Coronary artery (tissue), 2 donors: ENCODE measurements at places on chromosomes 2 and 18.

DNA sequence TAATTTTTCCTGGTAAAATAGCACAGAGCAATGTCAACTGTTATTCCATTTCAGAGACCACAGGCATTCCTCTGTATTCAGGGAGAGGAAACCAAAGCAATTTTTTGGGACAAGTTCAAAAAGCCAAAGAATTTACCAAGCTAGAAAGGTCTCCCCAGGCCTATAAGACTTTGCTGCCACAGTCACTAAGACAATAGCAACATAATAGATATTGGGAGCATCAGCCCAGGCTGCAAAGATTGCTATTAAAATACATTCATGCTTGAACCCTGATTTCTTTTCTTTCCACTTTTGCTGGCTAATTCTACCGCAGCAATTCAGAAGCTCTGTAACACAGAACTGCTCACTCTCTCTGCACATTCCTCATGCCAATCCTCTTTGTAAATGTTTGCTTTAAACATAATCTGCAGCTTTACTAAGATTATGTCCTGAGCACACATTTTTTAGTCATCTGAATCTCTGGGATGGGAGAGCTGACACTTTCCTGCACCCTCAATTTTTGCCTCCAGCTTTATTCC is 76.3 kb downstream of the CLHC1 start:
- DNase-seq, result no peak

DNA sequence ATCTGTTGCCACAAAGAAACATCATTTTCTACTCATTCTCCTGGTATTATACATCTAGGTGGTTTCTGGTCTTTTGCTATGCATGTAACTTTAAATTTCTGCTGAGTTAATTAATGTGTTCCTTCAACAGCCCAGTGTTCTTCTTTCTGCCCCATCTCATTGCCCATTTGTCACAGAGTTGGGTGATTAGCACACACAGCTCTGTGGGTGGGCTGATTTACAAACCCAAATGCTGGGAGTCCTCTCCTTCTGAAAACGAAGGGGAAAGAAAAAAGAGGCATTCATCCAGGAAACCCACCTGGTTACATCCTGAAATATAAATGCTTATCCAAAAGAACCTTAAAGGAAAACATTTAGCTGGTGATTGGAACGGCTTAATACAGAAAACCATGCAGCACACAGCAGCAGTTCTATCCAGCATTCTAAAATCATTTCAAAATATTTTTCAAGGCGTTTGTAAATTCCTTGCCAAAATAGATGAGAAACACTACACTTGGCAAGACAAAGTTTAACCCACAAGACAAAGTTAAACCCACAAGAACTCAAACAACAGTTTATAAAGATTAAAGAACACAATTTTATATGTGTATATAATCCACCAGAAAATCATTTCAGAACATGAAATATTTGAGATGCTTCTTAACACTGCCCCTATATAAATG is 177.9 kb downstream of the ANTXR1 start:
- no peak for DNase-seq

DNA sequence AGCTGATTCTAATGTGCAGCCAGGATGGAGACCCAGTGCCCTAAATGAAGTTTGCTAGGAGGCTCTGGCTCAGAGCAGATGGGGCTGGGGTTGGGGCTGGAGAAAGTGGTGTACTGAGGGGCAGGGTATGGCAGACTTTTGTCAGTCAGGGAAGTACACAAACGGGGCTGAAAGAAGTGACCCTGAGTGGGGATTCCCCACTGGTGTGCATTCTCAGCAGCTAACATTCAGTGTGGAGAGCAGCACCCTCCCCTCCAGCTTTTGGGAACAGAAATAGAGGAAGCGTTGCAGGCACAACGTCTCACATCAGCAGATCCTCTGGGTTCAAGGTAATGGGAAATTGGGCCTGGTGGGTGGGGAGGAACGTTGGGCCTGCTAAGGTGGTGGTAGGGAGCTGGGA is 89.1 kb upstream of the GCFC2 start:
- DNase-seq, result no peak

DNA sequence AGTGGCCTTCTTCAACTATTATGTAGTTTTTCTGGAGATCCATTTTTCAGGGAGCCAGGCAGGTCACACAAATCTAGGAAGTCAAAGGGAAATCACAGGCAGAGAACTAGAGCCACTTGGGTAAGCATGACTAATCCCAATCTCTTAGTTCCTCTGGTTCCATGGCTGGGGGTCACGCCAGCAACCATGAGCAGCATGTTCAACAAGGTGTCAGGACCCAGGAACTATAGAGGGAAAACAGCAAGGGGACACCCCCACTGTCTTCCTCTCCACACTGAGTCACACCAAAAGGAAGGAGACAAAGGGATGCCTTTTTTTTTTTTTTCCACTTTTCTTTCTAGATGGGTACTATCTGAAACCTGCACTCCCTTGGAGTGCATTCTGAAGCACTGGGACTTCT is 250.9 kb downstream of the OTX1 start:
- no peak for DNase-seq

GRCh38 chr18:9095297-9096006 is 7.0 kb upstream of the NDUFV2 start:
- no peak for DNase-seq

- DNase-seq, result no peak
These were observed 199.8 kb downstream of the CLIP4 start for GRCh38 chr2:29314816-29315571.

DNA sequence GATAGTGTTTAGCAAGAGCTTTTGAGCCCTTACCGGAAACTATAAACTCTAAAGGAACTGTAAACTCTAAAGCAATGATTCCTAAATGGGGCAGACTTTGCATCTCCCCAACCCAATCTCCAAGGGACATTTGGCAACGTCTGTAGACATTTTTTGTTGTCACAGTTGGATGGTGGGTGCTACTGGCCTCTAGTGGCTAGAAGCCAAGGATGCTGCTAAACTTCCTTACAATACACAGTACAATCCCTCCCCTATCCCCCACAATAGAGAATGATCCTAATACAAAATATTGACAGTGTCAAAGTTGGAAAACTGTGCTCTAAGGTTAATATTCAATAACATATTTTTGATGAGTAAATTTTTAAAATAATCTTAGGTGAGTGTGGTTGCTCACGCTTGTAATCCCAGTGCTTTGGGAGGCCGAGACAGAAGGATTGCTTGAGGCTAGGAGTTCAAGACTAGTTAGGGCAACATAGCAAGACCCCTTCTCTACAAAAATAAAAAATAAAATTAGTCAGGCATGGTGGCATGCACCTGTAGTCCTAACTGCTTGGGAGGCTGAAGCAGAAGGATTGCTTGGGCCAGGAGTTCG is 66.7 kb downstream of the PTPN4 start:
- DNase-seq, result no peak

GRCh38 chr2:28377195-28377816 is 15.4 kb upstream of the FOSL2 start:
- DNase-seq, result no peak

DNA sequence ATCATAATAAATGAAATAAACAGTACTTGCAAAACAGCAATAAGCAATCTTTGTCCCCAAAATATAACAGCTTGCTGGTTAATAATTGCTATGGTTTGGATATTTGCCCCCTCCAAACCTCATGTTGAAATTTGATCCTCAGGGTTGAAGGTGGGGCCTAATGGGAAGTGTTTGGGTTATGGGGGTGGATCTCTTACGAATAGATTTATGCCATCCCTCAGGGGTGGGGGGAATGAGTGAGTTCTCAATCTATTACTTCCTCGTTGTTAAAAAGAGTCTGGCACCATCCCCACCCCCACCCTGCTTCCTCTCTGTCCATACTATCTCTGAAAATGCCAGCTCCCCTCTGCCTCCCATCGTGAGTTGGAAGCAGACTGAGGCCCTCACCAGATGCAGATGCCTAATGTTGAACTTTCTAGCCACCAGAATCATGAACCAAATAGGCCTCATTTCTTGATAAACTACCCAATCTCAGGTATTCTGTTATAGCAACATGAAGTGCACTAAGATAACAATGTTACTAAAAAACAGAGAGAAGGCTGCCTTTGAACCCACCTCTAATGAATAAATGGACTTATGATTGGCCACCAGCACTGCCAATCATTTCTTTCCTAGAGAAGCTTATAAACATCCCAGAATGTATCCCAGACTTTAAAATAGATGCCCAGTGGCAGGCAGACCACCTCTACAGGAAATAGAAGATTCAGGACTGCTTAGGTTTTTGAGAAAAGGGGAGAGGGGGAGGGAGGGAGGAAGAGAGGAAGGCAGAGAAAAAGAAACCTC is 90.1 kb downstream of the ALPK2 start:
- no peak for DNase-seq

GRCh38 chr2:95345081-95345562 is 48.0 kb downstream of the KCNIP3 start:
- no peak for DNase-seq

GRCh38 chr2:214537929-214538328 is 127.1 kb downstream of the VWC2L start:
- DNase-seq, result no peak

- DNase-seq, result no peak
These were observed 60.6 kb downstream of the SLC4A3 start for GRCh38 chr2:219687882-219688559.

DNA sequence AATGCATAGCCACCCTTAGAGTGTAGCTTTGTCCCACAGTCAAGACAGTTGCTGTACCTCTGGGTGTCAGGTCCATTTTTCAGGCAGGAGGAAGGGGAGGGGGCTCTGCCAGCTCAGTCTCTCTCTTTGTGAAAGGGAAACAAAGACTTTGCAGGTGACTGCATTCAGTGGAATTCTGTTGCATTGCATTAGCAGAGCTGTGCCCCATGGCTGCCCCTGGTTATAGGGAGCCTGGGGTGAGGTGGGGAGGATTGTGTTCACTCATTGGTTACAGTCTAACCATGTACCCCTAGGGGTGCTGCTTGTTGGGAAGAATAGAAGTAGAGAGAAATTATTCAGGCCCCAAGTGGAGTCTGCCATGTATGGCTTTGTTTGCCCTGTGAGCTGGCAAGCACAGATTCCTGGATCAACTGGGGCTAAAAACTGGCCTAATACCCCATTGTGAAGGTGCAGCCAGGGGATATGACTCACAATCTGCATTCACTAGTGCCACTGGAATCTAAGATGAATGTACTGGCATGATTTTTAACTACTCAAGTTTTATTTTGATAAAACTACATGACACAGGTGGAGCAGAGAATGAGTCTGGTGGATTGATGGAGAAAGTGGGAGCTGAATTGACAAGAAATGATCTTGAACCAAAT is 118.4 kb downstream of the SH3BP4 start:
- no peak for DNase-seq

GRCh38 chr2:109471658-109472057 is 142.1 kb downstream of the SEPTIN10 start:
- DNase-seq, result no peak

DNA sequence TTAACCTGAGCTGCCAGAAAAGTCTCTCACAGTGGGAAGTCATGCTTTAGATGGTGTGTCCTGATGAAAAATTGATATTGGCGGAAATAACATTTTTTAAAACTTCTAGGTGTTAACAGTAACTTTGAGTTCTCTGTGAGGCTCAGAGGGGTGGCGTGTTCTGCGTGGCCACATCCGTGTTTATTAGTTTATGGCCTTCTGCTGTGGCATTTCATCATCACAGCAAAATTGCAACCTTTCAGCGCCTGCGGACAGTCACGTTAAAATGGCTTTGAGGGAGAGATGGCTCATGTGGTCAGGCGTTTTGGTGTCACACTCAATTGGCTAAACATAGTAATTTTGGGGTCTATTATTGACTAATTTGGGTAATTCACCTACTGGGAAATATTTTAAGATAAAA is 42.4 kb downstream of the KLHL29 start:
- peak; percentile 24 for DNase-seq

DNA sequence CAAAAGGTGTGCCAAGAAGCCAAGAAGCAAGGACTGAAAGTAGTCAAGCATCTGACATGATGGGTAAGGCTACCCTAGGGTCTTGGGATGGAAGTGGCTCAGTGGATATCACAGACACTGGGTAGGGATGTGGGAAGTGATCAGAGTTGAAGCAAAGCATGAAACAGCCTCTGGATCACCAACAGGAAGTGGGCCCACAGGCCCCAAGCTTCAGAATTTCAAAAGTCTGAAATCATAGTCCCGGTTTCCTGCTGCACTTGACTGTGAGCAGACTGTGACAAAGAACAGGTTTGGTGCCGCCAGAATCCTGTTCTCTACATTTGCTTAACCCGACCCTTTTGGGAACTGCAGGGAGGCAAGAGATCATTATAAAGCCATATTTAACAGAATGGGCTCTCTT is 57.4 kb downstream of the SP100 start:
- DNase-seq, result no peak

DNA sequence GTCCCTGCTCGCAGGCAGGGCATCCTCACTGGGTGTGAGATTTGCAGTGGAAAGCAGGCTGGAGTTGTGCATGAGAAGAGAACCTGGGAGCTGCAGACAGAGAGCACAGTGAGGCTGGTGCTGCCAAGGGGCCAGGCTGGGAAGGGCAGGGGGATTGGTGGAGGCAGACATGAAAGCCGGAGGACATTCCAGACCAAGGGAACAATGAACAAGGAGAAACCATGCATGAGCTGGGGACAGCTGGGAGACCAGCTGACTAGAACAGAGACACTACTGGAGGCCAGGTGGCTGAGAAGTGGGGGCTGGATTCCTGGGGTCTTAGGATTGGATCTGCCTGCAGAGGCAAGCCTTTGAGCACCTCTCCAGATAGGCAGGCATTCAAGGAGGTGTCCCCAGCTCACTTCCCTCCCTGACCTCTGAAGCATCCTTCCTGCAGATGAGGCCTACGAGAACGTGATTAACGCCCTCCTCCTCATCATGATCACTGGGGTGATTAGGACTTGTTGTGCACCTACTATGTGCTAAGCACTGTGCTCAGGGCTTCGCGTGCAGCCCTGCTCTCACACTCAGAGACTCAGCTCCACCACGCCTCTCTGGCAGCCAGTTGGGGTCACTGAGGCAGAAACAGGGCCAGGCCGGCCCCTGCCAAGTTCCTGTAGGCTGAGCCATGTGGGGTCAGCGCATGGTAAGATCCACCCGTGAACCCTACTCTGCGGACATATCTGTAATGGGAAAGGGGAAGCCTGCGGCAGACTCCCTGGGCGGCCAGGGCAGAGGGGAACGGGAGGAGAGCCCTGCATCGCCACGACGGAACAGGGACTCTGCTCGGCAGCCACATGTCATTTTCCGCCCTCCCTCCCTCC is 74.8 kb upstream of the SLC66A3 start:
- no peak for DNase-seq
